ENCODE measurements at places on chromosomes 5 and 9. TPM values are rescaled to one million over a fixed set of nuclear protein-coding genes. Genes with fewer than 3 reads are reported as not detected.

PDE6A gene
- not detected for total RNA-seq

SAPCD2 gene
- total RNA-seq: 6.1 TPM

PCDHA1 gene
- 0.06 TPM for total RNA-seq

FGF1 gene
- 1.5 TPM for total RNA-seq

NIPAL4 gene
- 0.44 TPM for total RNA-seq

ELOVL7 gene
- total RNA-seq: 0.73 TPM

HRCT1 gene
- 0.47 TPM for total RNA-seq

CATSPER3 gene
- total RNA-seq: not detected

PPP1R2B gene
- total RNA-seq: not detected

IFNA13 gene
- total RNA-seq: not detected

IL3 gene
- total RNA-seq: not detected

KIAA0825 gene
- total RNA-seq: 2.9 TPM

LRRC14B gene
- total RNA-seq: not detected

CEL gene
- total RNA-seq: 0.99 TPM

FCN2 gene
- total RNA-seq: not detected

TAF11L5 gene
- total RNA-seq: not detected

ARL10 gene
- total RNA-seq: 8.0 TPM

MXD3 gene
- 6.0 TPM for total RNA-seq

SPATA31E1 gene
- not detected for total RNA-seq

GPR151 gene
- not detected for total RNA-seq

GBA2 gene
- total RNA-seq: 43.3 TPM

PCDHB5 gene
- total RNA-seq: 2.5 TPM
